ENCODE measurements at places on chromosomes 4 and X.
A peak's percentile ranks its signal among the peaks of the same experiment; 100 is the strongest.

DNA sequence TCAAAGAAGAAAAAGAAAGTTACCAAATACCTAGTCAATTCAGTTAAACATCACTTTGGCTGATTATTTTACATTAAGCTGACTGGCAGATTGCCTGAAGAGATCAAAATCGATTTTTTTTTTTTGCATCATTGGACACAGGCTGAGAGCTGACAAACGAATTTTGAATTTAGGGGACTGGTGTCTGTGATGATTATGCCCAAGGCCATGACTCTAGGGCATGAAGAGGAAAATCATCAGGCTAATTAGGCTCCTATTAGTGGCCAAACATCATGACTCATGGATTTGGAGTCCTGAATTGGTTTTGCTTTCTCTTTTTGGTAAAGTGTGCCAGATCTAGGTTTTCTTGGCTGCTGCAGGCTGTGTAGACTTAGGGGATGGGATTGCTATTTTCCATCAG, 829.3 kb upstream of the LCORL start:
- no peak for DNase-seq

GRCh38 chrX:17014216-17014615, 67.8 kb downstream of the REPS2 start:
- no peak for DNase-seq

GRCh38 chrX:106952988-106953387, 32.8 kb downstream of the CLDN2 start:
- DNase-seq, result no peak

- no peak for DNase-seq
These were observed 57.7 kb upstream of the PASD1 start for GRCh38 chrX:151505796-151506195.

DNA sequence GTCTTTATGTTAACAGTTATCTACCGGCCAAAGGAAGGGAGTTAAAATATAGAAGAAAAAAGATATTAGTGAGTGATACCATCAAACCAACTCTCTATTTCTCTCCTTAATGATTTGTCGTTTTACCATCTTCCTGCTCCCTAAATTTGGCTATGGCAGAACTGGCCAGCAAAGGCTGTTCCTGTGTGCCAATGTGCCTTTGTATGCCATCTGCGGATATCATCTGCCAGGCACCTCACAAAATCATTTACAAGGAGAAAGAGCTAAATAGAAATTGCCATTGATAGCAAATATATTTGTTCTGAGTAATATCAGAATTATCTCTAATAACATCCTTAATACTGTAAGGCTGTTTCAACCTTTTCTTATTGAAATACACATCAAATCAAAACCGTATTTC, 22.4 kb downstream of the GPM6A start:
- peak; percentile 68 for DNase-seq

- no peak for DNase-seq
These were observed 256.6 kb upstream of the NDST3 start for GRCh38 chr4:117777721-117778120.

DNA sequence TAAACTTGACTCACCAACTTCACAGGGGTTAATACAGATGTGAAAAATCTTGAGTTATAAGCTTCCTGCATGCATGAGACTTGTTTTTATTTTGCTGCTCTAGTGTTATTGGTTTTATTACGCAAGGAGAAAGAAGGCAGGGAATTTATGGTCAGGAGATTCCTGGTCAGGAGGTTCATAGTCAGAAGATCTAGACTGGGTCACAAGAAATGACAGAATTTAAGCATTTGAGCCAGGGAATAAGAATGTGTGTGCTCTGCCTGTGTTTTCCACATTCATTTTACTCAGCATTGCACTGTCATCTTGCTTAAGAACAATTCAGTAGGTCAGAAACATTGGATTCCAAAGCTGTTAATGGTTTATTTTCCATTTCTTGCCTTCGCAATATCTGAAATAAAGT, 2522.1 kb downstream of the ARAP2 start:
- DNase-seq, result no peak

DNA sequence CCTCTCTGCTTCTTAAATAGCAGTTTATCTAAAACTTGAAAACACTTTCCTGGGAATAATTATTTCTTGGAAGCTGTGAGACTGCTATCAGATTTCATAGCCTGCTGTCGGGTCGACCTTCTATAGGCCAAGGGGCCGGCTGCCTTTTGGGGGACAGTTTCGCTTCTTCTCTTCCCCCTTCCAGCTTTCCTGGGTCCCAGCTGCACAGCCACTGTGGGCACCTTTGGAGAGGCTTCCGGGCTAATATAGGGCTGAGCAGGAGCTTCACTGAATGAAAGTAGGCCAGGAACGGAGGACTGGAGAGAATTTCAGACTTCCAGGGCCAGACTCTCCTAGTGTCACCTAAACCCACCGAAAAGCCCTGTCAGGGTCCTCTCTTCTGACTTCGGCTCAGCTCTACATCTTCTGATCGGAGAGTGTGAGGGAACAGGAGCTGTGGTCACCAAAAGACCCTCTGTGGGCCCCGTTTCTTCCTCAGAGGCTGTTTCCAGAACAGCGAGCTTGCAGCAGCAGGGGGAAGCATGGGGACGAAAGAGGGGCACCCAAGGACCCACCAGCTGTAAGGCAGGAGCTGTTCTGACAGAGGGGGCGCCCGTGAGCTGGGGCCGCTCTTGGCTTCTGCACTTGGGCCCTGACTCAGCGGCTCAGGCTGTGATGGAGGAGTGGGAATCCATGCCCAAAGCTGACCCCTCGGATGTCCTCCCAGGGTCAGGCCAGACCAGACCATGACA, 620.6 kb downstream of the BCOR start:
- DNase-seq, result no peak

GRCh38 chr4:71526637-71527406, 188.0 kb downstream of the SLC4A4 start:
- DNase-seq, result no peak

DNA sequence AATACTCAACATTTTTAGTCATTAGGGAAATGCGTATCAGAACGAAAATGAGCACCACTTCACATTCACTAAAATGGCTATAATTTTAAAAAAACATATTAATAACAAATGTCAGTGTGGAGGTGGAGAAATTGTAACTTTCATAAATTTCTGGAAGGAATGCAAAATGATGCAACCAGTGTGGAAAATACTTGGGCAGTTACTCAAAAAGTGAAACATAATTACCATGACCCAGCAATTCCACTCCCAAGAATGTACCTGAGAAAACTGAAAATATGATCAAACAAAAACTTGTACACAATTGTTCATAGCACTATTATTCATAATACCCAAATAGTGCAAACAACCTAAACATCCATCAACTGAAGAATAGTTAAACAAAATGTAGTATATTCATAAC, 76.1 kb upstream of the FAM241A start:
- no peak for DNase-seq

GRCh38 chr4:20544645-20545044, 155.6 kb upstream of the PACRGL start:
- DNase-seq, result peak; percentile 6

DNA sequence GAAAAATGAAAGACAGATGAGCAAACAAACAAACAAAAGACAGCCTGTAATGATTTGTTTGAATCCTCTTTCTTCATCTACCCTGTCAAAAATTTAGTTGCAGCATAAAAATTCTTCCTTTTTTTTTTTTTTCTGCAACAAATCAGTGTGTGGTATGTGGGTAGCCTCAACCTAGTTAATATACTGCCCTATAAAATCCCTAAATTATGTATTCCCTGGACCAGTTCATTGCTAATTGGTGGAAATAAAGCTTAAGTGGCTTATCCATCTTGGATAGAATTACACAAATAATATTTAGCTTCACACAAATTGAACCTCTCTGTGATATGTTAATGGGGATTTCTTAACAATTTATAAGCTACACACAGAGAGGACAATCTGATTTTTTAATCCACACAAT, 208.4 kb downstream of the NDST4 start:
- no peak for DNase-seq

DNA sequence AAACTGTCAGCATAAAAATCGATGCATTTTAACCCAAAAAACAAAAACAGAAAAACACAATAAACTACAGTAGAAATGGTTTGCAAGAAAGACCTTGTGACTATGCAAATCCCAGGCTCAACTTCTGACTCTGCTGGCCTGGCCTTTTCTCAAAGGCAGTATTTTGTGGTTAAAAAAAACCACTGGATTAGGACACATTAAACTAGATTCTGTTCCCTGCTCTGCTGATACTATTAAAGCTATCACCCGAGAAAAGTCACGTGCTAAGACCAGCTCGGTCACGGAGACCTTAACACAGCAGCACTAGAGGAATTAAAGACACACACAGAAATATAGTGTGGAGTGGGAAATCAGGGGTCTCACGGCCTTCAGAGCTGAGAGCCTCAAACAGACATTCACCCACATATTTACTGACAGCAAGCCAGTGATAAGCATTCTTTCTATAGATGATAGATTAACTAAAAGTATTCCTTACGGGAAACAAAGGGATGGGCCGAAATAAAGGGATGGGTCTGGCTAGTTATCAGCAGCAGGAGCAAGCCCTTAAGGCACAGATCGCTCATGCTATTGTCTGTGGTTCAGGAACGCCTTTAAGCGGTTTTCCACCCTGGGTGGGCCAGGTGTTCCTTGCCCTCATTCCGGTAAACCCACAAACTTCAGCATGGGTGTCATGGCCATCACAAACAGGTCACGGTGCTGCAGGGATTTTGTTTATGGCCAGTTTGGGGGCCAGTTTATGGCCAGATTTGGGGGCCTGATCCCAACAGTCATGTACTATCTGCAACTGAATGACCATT, 16.1 kb downstream of the CBR4 start:
- DNase-seq, result no peak

DNA sequence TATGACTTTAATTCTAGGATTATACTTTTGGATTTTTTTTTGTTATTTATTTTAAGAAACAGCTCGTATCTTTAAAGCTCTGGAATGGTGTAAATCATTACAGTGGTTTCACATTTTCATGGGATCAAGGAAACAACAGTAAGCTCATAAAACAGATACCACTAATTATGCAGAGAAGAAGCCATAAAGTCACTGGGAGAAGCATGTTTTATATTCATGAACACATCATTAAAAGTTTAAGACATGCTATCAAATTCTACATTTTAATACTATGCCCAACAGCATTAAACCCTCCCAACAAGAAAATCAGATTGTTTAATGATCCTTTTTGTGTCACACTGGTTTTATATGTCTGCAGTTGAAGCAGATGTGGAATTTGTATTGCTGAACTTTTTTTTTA, 149.9 kb downstream of the FBXO8 start:
- DNase-seq, result no peak

GRCh38 chrX:53471346-53471745, 37.2 kb upstream of the HSD17B10 start:
- no peak for DNase-seq

DNA sequence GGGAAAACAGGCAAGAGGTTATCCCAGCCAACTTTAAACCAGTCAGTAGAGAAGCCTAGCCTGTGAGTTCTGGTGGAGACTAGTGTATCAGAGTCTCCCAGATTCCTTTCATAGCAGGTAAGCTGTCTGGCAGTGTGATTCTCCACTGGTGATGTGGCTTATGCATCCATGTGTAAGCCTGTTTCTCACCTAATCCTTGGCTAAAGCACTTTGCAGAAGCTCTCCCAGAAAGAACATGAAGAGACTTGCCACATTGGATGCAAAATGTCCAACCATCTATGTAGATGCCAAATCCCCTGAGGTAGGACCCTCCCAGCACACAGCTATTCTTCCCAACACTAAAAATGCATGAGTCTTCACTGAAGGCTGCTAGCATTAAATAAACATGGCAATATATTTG, 111.7 kb downstream of the CHRNA9 start:
- DNase-seq, result no peak

DNA sequence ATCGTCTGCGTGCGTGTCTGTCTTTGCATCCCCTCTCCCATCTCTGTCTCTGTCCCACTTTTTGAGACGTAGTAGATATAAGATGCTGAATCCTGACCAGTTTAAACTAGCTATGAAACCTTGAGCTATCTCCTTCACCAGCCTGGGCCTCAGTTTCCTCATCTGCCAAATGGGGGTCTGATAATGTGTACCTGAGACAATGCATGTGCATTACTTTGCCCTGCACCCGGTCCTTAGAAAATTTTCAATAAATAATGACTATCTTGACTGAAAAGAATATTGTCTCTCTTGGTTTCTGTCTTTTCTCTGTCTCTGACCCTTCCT, 602 bp downstream of the KANTR start:
- no peak for DNase-seq

All from cerebellum (tissue), 4 donors.